ENCODE measurements at places on chromosomes 3 and 15. TPM values are rescaled to one million over a fixed set of nuclear protein-coding genes. Genes with fewer than 3 reads are reported as not detected.

SEMA3F gene
- polyA plus RNA-seq: not detected

RLBP1 gene
- not detected for polyA plus RNA-seq

IL17RC gene
- 3.9 TPM for polyA plus RNA-seq

MEGF11 gene
- 1.00 TPM for polyA plus RNA-seq

KIF23 gene
- polyA plus RNA-seq: not detected

GRCh38 chr3:8443829-8444791, 57.5 kb upstream of the LMCD1 start:
- H3K36me3 ChIP-seq: no peaks in the 10 kb centered on the region
- H3K4me1 ChIP-seq: no peaks in the 10 kb centered on the region
- H3K27me3 ChIP-seq: peaks cover 6% of the 10 kb centered on the region
- DNase-seq: no peak
- no peak overlapping the region for H3K4me3 ChIP-seq

- H3K4me1 ChIP-seq: no peaks in the 10 kb centered on the region
- no peak for DNase-seq
- peaks cover 5% of the 10 kb centered on the region for H3K27me3 ChIP-seq
- H3K4me3 ChIP-seq: no peak overlapping the region
These were observed 177.3 kb upstream of the DPH6 start for GRCh38 chr15:35723120-35723847.

DNA sequence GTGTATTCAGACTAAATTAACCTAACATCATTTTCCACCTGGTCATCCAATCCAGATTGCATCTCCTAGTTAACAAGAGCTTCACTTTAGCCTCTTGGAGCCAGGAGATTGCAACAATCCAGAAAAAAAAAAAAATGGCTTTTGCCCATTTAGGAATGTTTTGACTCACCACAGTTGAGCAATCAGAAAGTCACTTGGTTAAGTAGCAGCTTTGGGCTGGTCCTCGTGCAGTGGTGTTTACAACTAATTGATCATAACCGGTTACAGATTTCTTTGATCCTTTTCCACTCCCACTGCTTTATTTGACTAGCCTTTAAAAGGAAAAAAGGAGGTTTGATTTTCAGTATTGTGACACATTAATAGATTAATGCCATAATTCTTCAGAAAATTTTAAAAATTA, 688.8 kb upstream of the CCDC54 start:
- no peak for DNase-seq
- no peaks in the 10 kb centered on the region for H3K27me3 ChIP-seq
- H3K4me3 ChIP-seq: no peak overlapping the region
- H3K27ac ChIP-seq: no peak overlapping the region

DNA sequence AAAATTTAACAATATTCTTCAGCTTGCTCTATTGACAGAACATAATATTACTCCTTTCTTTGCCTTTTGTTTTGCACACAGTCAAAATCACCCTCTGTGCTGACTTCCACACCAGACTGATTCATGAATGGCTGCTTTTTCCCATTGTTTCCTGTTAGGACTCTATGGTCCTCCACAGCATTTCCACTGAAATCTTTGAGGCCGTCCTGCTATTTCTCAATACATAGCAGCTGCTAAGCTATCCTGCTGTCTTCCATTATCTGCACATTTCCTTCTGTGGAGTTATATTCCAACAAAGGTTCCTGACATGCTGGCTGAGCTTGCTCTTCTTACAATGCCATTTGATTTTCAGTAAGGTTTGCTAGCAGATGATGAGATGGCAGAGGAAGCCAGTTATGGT, 153.3 kb downstream of the EPHA3 start:
- no peaks in the 10 kb centered on the region for H3K36me3 ChIP-seq
- H3K4me1 ChIP-seq: no peaks in the 10 kb centered on the region
- H3K27ac ChIP-seq: no peak overlapping the region
- no peak overlapping the region for H3K4me3 ChIP-seq
- no peaks in the 10 kb centered on the region for H3K27me3 ChIP-seq
- DNase-seq: no peak

GRCh38 chr3:125148836-125149235, 63.7 kb downstream of the SLC12A8 start:
- H3K27ac ChIP-seq: peak overlapping the region; percentile 89
- no peaks in the 10 kb centered on the region for H3K27me3 ChIP-seq
- peak; percentile 63 for DNase-seq

- no peaks in the 10 kb centered on the region for H3K27me3 ChIP-seq
- H3K27ac ChIP-seq: peak overlapping the region; percentile 98
- DNase-seq: no peak
These were observed 695 bp downstream of the METTL6 start for GRCh38 chr3:15426579-15427118.

GRCh38 chr15:72966641-72967040, 85.6 kb upstream of the NEO1 start:
- no peaks in the 10 kb centered on the region for H3K4me1 ChIP-seq
- DNase-seq: no peak
- no peak overlapping the region for H3K27ac ChIP-seq
- no peaks in the 10 kb centered on the region for H3K36me3 ChIP-seq
- H3K4me3 ChIP-seq: no peak overlapping the region

DNA sequence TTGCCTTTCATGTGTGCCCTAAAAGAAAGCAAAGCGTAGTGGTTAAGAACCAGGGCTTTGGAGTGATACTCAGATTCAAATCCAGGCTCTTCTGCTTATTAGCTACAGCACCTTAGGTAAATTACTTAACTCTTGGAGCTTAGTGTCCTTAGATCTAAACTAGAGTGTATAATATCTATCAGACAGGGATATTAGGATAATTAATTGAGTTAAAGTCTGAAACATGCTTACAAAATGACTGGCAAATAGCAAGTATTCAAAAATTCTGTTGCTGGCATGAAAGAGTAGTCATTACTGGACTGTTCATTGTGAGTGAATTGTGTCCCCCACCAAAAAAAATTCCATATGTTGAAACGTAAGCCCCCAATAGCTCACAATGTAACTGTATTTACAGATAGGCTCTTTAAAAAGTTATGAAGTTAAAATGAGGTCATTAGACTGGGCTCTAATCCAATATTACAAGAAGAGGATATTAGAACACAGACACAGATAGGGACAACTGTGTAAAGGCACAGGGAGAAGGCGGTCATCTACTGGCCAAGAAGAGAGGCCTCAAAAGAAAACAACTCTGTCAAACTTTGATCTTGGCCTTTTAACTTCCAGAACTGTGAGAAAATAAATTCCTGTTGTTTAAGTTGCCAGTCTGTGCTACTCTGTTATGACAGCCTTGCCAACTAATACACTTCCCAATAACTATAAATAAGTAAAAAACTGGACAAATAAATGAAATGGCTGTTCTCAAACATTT, 60.4 kb upstream of the LRRC3B start:
- no peak for DNase-seq
- H3K27ac ChIP-seq: no peak overlapping the region
- H3K36me3 ChIP-seq: no peaks in the 10 kb centered on the region
- H3K27me3 ChIP-seq: no peaks in the 10 kb centered on the region

DNA sequence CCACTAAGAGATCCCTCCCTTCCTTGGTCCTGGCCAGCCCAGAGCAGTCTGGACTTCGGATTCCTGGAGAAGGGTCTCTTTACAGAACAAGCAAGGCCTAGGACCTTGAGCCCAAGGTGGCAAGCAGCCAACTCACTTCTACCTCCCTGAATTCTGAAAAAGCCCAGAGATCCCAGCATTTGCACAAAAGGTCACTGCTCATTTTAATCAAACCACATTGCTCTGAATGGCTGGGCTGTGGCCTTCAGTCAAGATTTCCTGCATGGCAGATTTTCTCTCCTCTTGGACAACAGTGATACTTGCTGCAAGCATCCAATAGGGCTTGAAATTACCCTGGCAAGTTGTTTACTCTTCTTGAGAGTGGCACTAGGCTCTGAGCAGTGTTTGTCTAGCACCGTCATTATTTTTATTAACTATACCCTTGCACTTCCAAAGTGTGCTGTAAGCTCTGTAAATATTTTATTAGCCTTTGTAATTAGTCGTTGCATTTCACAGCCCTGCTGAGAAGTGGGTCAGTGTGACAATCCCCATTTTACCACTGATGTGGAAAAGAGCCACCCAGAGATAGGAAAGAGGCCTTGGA, 274.7 kb upstream of the CTNNB1 start:
- no peak for DNase-seq
- no peaks in the 10 kb centered on the region for H3K27me3 ChIP-seq
- no peaks in the 10 kb centered on the region for H3K36me3 ChIP-seq

DNA sequence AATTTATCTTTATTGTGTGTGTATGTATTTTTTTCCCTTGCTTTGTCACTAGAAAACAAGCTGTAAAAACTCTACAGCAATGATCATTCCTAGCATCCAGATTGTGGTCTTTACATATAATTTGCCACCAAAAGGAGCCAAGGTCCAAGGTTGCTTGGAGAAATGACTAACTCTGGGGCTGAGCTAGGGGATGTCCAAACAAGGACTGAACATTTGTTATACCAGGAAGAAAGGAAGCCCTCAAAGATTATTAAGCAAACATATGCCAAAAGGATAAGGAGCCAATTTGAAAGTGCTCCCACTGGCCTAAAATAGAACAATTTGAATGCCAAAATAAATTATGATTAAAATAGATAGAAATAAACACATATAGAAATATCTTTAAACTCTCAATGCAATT, 293.3 kb downstream of the ZIC1 start:
- H3K4me1 ChIP-seq: no peaks in the 10 kb centered on the region
- no peaks in the 10 kb centered on the region for H3K36me3 ChIP-seq
- H3K27me3 ChIP-seq: no peaks in the 10 kb centered on the region
- no peak for DNase-seq
- H3K4me3 ChIP-seq: no peak overlapping the region
